Iris pigment epithelial cell (primary cell): ENCODE measurements at places on chromosomes 5 and 9.

DNA sequence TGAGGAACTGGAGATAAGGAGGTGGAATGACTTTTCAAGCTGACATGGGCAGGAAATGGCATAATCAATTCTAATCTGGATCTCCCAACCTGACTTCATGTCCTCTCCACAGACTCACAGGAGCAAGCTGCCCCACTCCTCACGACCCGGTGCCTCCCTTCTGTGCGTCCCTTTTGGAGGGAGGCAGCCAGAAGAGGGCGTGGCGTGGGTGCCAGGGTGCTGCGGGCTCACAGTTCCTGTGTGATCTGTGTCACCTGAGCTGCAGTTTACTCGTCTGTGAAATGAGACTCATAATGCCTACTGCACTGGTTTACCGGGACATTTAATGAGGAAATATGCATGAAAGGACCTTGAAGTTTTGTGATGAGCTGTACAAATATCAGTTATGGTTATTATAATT is 207.4 kb downstream of the DAB2IP start:
- DNase-seq, result no peak

DNA sequence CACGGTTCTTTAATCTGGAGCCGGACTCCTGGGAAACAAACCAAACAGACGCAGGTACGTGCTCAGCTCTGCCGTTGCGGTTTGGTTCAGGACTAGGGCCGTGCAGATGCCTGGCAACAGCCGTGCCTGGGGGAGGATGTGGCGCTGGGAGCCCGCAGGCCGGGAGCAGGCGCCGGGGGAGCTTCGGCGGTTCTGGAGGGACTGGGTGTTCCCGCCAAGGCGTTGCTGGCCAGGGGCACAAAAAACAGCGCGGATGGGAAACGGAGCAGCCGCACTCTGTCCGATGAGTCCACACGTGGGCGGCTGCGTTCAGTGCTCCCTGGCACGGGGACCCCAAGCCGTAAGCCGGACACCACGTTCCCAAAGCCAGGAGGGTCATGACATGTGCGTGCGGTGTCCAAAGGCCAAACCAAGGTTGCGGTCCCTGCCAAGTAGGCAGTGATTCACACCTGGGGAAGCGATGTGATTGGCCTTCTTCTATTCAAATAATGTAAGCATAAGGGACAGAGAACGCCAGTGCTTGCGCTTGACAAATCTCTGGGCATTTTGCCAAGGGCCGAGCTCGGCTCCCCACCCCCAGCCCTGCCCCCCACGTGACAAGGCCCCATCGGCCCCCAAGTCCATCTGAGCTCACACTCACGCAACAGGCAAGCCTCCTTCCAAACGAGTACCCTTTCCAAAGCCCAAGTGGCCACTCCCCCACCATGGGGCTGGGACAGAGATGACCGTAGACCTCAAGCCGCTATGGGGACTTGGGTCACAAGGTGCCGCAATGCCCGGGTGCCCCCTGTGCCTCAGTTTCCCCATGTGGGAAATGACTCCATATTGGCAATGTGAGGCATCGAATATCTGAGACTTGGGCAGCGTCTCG is 49.7 kb upstream of the NKD2 start:
- DNase-seq, result peak; percentile 26

- no peak for DNase-seq
These were observed 47.5 kb upstream of the SLC1A1 start for GRCh38 chr9:4442806-4443205.

DNA sequence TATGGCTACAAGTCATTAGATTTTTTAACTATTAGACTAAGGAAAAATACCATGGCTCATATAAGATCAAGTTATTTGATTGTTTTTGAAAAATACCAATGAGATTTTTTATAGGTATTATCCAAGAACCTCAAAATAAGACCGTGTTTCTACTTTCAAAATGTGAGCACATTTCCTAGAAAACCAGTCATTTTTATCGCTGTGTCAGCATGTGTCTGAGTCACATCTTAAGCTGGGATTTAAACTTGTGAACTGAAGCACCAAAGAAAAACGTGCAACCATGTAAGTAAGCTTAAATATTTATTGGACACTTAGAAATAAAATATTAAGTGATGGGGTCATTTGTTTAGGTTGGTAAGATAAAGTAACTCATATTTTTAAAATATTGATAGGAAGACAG is 1676.0 kb upstream of the NUDT12 start:
- DNase-seq, result no peak
